ENCODE measurements at places on chromosomes 3 and 15. TPM values are rescaled to one million over a fixed set of nuclear protein-coding genes. Genes with fewer than 3 reads are reported as not detected.

- no peak for DNase-seq
- no peak overlapping the region for H3K27ac ChIP-seq
- H3K4me3 ChIP-seq, result no peak overlapping the region
- no peaks in the 10 kb centered on the region for H3K4me1 ChIP-seq
These were observed 35.2 kb upstream of the SLC24A5 start for GRCh38 chr15:48085591-48085930.

DNA sequence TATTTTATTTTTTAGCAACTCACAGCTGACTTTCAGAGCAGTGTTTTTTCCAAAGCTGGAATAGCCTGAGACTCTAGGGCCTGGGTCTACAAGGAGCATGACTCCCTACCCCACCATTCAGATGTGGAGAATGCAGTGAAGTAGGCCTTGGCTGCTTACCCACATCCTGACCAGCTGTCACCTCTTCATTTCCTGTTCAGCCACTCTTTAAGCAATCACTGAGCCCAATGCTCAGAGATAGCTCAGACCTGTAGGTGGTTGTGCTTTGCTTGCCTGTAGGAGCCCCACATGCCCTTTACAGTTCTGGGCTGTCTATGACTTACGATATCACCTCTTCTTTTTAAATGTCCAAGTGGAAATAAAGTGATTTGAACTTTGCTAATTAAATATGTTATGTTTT is 148.1 kb downstream of the NEK11 start:
- H3K36me3 ChIP-seq, result no peaks in the 10 kb centered on the region
- no peaks in the 10 kb centered on the region for H3K4me1 ChIP-seq
- no peak overlapping the region for H3K27ac ChIP-seq
- no peaks in the 10 kb centered on the region for H3K27me3 ChIP-seq
- peak; percentile 47 for DNase-seq
- H3K4me3 ChIP-seq, result no peak overlapping the region

DNA sequence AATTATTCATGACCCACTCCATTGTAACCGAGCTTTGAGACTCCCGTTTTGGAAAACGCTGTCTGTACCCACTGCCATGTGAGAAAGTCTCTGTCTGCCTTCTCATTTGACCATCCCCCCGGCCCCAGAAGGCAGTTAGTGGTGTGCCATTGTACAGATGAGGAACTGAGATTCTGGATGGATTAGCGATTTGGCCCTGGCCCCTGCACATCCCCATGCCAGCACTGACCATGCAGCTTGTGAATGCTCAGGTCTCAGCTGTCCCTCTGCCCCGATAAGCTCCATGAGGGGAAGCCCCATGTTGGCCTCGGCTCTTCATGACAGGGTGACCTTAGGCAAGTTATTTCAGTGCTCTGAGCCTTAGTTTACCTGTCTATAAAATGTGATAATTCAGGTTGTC is 153.0 kb upstream of the SMAD3 start:
- H3K27ac ChIP-seq, result no peak overlapping the region
- H3K4me3 ChIP-seq, result no peak overlapping the region
- no peak for DNase-seq
- H3K4me1 ChIP-seq, result no peaks in the 10 kb centered on the region
- no peaks in the 10 kb centered on the region for H3K36me3 ChIP-seq

DNA sequence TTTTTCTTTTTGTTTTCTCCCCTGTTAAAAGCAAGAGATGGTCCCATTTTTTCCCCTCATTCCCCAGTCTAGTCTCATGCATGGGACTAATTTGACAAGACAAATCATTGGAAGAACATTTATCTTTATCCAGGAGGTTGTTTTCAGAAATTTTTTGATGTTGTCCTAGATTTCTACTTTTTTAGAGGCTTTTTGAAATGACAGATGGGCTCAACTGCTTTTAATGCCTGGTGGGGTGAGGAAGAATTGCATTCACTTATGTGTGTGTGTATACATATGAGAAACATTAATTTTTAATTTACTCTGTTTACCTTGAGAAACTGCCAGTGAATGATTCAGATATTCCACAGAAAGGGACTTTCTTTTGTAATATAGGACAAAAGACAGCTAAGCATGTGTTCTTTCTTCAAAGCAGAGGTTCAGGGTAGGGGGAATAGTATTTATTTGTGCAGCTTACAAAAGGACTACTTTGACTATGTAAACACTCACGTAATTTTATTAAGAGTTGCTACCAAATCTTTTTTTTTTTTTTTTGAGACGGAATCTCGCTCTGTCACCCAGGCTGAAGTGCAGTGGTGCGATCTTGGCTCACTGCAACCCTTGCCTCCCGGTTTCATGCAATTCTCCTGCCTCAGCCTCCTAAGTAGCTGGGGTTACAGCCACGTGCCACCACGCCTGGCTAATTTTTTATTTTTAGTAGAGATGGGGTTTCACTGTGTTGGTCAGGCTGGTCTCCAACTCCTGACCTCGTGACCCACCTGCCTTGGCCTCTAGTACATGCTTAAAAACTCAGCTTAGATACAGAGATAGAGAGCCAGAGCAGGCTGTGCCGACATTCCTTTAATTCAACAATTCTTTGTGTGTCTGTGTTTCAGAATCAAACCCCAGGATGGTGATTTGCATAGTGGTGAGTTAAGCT is 130.1 kb upstream of the RARB start:
- DNase-seq, result no peak
- H3K4me1 ChIP-seq, result no peaks in the 10 kb centered on the region
- no peaks in the 10 kb centered on the region for H3K27me3 ChIP-seq
- H3K36me3 ChIP-seq, result no peaks in the 10 kb centered on the region

- no peak overlapping the region for H3K27ac ChIP-seq
- no peaks in the 10 kb centered on the region for H3K36me3 ChIP-seq
- no peaks in the 10 kb centered on the region for H3K27me3 ChIP-seq
- no peaks in the 10 kb centered on the region for H3K4me1 ChIP-seq
These were observed 21.2 kb upstream of the NMD3 start for GRCh38 chr3:161199926-161200325.

- no peaks in the 10 kb centered on the region for H3K4me1 ChIP-seq
- H3K27me3 ChIP-seq, result no peaks in the 10 kb centered on the region
- no peak overlapping the region for H3K27ac ChIP-seq
- no peak for DNase-seq
These were observed 80.3 kb downstream of the BDH1 start for GRCh38 chr3:197475514-197475913.

GRCh38 chr15:100061944-100062343 is 279.8 kb downstream of the ADAMTS17 start:
- no peaks in the 10 kb centered on the region for H3K27me3 ChIP-seq
- H3K36me3 ChIP-seq, result no peaks in the 10 kb centered on the region
- H3K27ac ChIP-seq, result no peak overlapping the region
- H3K4me3 ChIP-seq, result no peak overlapping the region
- no peaks in the 10 kb centered on the region for H3K4me1 ChIP-seq

- no peak overlapping the region for H3K4me3 ChIP-seq
- H3K27me3 ChIP-seq, result no peaks in the 10 kb centered on the region
- DNase-seq, result no peak
- H3K4me1 ChIP-seq, result no peaks in the 10 kb centered on the region
- H3K36me3 ChIP-seq, result no peaks in the 10 kb centered on the region
These were observed 266.8 kb upstream of the NECTIN3 start for GRCh38 chr3:110804856-110805255.

DNA sequence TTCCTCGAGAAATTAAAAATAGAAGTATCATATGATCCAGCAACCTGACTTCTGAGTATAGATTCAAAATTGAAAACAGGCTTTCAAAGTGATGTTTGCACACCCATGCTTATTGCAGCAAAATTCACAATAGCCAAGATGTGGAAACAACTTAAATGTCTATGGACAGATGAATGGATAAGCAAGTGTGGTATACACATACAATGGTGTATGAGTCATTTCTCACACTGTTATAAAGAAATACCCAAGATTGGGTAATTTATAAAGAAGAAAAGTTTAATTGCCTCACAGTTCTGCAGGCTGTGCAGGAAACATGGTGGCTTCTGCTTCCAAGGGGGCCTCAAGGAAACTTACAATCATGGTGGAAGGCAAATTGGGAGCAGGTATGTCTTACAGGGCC is 100.8 kb downstream of the KLF13 start:
- DNase-seq, result no peak
- no peaks in the 10 kb centered on the region for H3K4me1 ChIP-seq
- no peaks in the 10 kb centered on the region for H3K27me3 ChIP-seq
- H3K36me3 ChIP-seq, result no peaks in the 10 kb centered on the region
- H3K4me3 ChIP-seq, result no peak overlapping the region

DNA sequence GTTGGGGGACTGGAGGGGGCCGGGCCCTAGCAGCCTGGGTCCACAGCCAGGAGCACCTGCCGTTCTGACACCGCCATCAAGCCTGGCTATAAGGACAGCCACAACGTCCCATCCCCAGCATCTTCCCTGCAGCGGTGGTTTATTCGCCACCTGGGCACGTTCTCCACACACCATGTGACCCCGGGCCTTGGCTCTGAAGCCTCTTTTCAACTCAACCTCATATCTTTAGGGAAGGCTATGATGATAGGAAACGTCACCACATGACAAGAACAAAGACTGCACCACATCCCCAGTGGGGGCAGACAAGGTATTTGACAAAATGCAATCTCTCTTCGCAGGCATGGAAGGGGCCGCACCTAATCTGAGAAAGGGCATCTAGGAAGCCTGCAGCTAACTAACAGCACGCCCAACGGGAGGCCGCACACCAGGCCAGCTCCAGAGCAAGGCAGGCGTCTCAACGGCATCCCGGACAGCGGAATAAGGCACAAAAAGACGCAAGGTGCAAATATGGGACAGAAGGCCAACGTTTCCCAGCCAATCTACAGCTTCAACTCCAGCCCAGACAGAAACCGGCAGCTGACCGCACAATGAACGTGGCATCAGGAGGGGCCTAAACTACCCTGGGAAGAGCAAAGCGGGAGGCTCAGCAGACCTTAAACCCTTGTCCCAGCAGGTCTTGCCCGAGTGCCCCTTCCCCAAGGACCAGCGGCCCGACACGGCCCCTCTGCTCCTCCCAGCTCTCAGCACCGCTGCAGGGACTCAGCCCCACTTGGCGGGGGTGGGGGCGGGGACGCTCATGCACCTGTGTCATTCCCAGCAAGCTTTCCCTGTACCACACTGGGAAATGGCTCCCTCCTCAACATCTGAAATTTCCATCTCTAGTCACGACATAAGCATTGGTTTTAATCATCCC is 41.9 kb downstream of the NIPA2 start:
- no peaks in the 10 kb centered on the region for H3K36me3 ChIP-seq
- no peaks in the 10 kb centered on the region for H3K27me3 ChIP-seq
- H3K4me1 ChIP-seq, result no peaks in the 10 kb centered on the region
- no peak overlapping the region for H3K27ac ChIP-seq
- DNase-seq, result no peak

DNA sequence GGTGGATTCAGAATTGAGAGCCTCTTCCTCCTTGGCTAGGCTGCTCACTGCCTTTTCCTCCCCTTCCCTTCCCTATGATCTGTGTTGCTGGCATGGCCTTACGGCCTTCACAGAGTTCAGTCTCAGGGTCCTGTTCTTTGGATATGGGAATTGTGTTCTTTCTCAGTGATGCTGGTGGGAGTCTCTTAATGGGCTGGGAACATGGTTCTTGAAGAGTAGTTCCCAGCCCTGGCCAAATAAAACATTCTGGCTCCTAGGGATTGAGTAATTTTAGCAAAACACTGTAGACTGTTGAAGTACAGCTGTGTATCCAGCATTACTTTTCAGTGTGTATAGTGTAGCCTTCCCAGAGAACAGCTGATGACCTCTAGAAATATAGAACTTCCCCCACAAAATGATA is 22.6 kb upstream of the FILIP1L start:
- H3K4me1 ChIP-seq, result no peaks in the 10 kb centered on the region
- no peak for DNase-seq
- H3K27ac ChIP-seq, result peak overlapping the region; percentile 14
- no peak overlapping the region for H3K4me3 ChIP-seq

- peaks cover 3% of the 10 kb centered on the region for H3K4me1 ChIP-seq
- no peak for DNase-seq
- no peaks in the 10 kb centered on the region for H3K36me3 ChIP-seq
- peak overlapping the region; percentile 76 for H3K27ac ChIP-seq
These were observed 87.0 kb downstream of the KLHL25 start for GRCh38 chr15:85707519-85708338.

DNA sequence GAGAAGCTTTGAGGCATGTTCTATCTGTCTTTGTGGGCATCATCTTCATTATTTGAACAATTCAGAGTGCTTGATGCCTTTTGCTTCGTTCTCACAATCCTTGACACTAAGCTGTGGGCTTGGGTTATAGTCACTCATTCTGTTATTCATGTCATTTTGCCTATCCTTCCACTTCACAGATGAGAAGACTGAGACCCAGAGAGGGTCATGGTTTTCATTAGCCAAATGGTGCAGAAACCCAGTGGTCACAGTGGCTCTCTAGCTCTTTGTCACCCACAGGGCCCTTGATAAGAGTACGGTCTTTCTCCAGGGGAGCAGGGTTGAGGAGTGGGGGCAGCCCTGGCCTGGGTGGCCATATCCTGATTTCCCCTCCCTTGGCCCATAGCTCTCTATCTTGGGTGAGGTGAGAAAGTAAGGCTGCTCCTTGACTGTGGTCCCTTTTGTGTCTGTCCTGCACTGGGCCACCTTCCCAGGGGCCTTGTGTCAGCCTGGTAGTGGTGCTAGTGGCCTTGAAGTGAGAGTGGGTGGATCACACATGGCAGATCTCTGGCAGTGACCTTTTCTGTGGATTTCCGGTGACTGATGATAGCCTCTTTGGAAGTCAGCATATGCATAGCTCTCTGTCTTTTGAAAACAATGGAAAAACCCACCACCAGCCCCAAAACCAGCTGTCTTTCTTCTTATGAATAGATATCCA is 130.1 kb downstream of the IGF1R start:
- no peaks in the 10 kb centered on the region for H3K36me3 ChIP-seq
- no peaks in the 10 kb centered on the region for H3K4me1 ChIP-seq
- H3K27ac ChIP-seq, result no peak overlapping the region
- DNase-seq, result no peak
- no peak overlapping the region for H3K4me3 ChIP-seq

DNA sequence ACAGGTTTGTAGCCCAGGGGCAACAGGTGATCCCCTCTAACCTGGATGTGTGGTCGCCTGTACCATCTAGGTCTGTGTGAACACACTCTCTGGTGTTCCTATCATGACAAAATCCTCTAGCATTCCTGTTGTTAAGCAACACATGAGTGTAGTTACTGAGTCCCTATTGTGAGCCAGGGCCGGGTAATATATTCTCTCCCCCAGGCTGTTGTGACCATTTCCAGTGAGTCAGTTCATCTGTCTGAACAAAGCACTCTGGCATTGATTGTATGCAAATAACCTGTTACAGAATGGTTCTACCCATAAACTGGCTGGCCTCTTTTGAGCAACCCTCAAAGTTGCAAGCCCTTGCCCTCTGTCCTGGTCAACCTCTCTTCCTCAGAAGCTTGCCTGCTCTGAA is 2.6 kb upstream of the FLNB start:
- H3K27me3 ChIP-seq, result no peaks in the 10 kb centered on the region
- no peak overlapping the region for H3K4me3 ChIP-seq
- H3K36me3 ChIP-seq, result no peaks in the 10 kb centered on the region
- no peaks in the 10 kb centered on the region for H3K4me1 ChIP-seq
- no peak for DNase-seq

GRCh38 chr3:63207066-63207590 is 71.0 kb upstream of the SYNPR start:
- no peak overlapping the region for H3K27ac ChIP-seq
- H3K4me3 ChIP-seq, result no peak overlapping the region
- H3K4me1 ChIP-seq, result no peaks in the 10 kb centered on the region
- DNase-seq, result no peak
- no peaks in the 10 kb centered on the region for H3K36me3 ChIP-seq

The GABRR3 gene
- not detected for total RNA-seq

The DNAJB11 gene
- 61.3 TPM for total RNA-seq

The CHRNB4 gene
- total RNA-seq, result not detected

The CSTA gene
- not detected for total RNA-seq

The ARHGEF26 gene
- total RNA-seq, result 19.0 TPM

The EOMES gene
- not detected for total RNA-seq

The CD80 gene
- not detected for total RNA-seq

The SQOR gene
- 101 TPM for total RNA-seq

The ARHGAP31 gene
- total RNA-seq, result 19.0 TPM

The IL17RD gene
- total RNA-seq, result 0.88 TPM

The TRPM1 gene
- not detected for total RNA-seq

Data from Peyer's patch (tissue), 4 donors.